NCI-H510A (cell line): ENCODE measurements at places on chromosomes 7 and 10.

DNA sequence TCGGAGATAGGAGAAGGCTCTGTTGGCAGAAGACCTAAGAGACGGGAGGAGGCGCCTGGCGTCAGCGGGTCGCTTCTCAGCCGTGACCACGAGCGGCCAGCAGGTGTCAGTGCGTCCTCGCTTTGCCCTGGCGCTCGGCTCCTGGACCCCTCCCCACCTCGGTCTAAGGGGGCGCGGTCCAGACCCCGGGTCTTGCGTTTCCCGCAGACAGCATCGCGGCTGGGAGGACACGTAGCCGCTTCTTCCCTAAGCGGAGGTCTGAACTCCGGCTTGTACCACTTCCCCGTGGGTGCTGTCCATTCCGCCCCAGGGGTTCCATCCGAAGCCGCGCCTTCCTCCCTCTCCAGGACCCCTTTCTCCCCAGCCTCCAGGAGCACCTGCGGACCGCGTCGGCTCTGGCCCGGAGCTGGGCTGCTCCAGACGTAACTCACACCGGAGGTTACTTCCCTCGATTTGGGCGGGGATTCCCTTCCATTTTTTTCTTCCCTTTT, 593 bp upstream of the ADRA2A start:
- DNase-seq, result peak; percentile 23

DNA sequence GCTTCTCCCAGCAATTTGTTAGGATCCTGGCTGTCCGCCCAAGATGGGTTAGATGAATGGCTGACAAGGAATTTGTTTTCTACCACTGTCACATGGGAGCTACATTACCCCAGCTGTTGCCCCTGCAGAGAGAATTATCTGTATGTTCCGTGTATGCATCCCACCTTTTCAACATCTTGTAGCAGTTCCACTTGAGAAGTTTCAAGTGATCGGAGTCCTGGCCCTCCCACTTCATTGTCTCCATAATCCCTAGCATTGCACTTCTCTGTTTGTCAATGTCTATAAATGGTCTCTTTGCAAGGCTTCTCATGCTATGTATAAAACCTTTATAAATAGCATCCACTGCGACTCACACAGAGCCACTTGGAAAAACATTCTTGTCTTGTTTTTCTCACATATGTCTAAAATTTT, 972.5 kb downstream of the CNTNAP2 start:
- no peak for DNase-seq

DNA sequence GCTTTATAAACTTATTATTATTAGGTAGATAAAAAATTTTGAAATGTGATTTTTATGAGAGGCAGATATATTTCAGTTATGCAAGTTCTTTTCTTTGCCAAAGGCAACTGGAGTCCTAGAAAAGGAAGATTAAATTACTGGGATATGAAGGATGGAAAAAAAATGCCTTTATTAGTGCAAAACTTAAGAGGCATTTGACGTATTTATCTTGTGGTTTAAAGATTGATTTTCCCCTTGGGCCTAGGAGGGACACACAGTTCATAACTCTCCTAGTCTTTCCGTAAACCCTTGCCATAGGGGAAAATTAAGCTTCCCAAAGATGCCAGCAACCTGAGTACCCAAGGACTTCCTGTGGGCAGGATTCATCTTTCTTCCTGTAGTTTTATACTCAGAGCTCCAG, 3.1 kb upstream of the STEAP4 start:
- DNase-seq, result no peak

DNA sequence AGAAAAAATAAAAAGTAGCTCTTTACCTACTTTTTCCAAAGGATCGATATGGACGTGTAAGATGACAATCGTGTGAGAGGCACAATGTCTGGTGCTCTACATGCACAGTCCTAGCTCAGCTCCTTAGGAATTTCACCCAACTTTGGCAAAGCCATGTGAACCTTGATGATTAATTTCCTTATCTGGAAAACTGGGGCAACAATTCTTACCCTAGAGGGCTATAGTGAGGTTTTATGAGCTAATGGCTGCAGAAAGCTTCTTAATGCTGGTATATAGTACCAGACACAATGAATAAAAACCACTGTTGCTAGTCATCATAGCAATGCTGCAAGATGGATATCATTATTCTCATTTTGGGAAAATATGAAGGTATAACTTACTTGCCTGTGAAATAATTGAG, 202.7 kb downstream of the PARD3 start:
- DNase-seq, result no peak

DNA sequence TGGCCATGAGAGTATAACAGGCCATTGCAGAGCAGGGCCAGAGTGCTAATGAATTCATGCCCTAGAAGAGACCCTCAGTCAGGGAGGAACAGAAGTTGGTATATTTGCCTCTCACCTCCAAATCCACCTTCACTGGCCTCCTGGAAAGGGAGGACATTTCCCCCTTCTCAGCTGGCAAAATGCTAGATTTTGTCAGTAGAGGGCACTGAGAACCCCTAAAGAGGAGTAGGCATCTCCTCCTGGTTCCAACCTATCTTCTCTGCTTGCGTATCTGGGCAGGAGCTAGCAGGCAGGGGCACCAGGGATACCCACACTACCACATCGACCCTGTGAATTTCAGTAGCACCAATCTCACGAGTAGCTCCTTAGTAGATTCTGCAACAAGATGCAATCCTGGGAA, 79.8 kb upstream of the GHITM start:
- DNase-seq, result no peak

DNA sequence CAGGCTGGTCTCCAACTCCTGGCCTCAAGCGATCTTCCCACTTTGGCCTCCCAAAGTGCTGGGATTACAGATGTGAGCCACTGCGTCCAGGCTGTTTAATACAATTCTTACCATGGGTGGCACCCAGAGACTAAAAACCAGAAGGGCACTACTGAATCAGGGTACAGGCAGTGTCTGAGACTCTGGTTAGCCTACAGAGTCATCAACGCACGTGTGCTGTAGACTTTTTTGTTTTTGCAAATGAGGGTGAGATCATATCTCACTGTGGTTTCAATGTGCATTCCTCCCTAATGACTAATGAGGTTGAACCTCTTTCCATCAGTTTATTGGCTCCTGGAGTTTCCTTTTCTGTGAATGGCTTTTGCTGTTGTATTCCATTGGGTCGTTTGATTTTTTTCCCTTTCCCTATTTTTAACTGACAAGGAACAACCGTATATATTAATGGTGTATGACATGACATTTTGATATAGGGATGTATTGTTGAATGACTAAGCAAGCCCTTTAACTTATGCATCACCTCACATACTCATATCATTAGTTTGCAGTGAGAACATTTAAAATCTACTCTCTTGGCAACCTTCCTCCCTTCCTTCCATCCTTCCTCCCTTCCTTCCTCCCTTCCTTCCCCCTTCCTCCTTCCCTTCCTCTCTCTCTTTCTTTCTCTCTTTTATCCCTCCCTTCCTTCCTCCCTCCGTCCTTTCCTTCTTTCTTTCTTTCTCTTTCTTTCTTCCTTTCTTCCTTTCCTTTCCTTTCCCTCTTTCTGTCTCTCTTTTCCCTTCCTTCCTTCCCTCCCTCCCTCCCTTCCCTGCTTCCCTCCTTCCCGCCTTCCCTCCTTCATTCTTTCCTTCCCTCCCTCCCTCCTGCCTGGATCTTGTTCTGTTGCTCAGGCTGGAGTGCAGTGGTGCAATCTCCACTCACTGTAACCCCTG, 9.3 kb upstream of the TMEM270 start:
- DNase-seq, result no peak

GRCh38 chr7:92992483-92992882, 125.3 kb downstream of the SAMD9 start:
- DNase-seq, result no peak

DNA sequence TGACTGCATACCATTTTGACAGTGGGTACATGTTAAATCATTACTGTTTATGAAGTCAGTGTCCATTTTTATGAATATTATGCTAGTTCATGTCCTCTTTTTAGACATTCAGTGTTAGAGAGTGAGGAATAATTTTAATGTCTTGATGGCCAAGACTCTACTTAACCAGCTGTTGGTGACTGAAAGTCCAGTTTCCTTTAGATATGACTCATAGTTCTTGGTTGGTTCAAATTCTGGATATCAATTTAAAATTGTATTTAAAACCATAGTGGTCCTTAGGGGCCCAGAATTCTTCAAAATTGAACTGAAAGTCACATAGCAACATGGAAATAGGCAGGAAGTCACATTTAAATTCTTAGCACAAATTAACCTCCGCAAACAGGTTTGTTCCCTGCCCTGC, 196.5 kb upstream of the PRPS1L1 start:
- no peak for DNase-seq

DNA sequence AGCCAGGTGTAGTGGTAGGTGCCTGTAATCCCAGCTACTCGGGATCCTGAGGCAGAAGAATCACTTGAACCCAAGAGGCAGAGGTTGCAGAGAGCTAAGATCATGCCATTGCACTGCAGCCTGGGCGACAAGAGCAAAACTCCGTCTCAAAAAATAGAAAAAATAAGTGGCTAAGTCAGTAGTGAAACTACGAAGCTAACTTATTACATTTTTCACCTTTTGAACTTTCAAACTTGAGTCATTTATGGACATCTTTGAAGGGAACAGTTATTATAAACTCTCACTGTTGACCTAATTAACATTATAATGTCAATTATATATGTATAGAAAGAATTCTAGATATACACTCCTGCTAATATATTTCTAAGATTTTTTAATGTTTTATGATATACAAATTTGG, 541.5 kb upstream of the C7orf33 start:
- DNase-seq, result no peak

- DNase-seq, result no peak
These were observed 19.7 kb upstream of the HGF start for GRCh38 chr7:81789406-81790119.

DNA sequence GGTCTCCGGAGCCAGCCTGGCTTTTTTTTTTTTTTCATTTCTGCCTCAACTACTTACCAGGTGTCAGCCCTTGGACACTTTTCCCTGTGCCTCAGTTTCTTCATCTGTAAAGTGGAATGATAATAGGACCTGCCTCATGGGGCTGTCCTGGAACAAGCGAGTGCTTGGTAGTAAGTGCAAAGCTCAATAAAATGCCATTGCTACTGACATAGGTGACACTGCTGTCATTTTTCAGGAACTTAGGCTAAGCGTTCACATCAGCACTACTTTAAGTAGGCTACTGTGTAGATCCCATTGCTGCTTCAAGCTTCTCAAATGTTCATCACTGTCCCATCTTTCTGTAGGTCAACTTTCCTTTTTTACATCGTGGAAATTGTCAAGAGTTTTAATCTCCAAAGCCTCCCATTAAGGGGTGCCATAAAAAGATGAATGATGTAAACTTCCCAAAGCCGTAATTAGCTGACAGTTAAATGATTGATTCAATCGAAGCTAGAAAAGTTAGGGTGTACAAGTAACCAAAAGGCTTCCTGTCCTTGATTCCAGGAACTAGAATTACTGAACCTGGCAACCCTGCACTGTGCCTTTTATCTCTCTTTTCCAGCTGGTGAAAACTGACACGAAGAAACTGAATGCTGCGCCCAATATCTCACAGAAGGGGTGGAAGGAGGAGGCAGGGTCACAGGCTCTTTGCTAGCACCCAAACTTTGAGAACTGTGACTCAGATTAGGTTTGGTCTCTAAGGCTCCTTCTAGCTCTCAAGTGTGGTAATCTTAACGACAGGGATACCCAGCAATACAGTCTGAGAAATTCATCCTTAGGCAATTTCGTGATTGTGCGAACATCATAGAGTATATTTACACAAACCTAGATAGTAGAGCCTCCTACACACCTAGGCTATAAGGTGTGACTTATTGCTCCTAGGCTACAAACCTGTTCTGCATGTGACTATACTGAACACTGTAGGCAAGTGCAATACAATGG, 861 bp upstream of the USP6NL start:
- no peak for DNase-seq

DNA sequence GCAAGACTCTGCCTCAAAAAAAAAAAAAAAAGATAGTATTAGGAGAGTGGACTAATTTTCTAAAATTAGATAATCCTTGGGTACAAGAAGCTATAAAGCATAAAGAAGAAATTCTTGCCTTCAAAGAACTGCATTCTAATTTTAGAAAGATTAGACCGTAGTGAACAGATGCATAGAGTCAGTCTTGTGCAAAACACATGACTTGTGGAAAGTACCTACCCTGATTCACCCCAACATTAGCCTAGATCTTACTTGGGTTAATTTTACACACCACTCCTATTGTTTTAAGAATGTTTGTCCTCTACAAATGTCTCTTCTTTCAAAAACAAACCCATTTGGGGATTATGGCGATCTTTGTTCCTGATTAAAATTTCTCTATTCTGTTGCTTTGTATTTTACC, 38.9 kb upstream of the SP8 start:
- DNase-seq, result no peak

DNA sequence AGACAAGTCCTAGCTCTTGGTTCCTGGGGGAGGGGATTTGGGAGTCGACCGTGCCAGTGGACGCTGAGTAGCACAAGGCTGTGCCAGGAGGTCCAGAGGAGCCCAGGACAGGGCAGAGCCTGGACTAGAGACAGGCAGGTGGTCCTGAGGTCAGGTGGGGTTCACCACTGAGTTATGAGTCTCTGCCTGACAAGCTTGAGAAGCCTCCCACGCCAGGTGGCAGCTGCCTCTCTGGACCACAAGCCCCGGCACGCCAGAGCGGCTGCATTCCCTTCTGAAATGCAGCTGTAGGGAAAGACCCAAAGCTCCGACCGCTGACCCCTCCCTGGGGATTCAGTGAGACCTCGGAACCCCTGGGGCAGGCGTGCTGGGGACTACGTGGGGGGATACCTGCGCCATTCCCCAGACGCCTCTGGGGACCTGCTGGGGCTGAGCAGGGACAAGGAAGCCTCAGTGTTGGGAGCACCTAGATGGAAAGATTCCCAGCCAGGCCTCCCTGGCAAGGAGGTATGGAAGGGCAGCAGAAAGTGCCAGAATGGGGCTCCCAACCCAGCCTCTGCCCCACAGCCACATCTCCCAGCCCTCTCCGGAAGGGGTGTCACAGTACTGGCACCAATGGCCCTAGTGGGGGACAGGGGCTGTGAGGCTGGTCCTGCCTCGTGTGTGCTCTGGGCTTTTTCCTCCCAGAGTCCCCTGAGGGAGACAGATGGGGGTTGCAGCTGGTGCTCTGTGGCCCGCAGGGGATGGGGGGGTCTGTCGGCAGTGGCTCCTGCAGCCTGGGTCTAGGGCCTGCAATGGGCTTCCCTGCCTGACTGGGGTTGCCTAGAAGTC, 29.0 kb downstream of the PDGFA start:
- DNase-seq, result no peak

GRCh38 chr7:156640949-156641485, 443 bp downstream of the RNF32 start:
- no peak for DNase-seq

GRCh38 chr10:93991596-93992284, 2.0 kb upstream of the PLCE1 start:
- DNase-seq, result no peak

DNA sequence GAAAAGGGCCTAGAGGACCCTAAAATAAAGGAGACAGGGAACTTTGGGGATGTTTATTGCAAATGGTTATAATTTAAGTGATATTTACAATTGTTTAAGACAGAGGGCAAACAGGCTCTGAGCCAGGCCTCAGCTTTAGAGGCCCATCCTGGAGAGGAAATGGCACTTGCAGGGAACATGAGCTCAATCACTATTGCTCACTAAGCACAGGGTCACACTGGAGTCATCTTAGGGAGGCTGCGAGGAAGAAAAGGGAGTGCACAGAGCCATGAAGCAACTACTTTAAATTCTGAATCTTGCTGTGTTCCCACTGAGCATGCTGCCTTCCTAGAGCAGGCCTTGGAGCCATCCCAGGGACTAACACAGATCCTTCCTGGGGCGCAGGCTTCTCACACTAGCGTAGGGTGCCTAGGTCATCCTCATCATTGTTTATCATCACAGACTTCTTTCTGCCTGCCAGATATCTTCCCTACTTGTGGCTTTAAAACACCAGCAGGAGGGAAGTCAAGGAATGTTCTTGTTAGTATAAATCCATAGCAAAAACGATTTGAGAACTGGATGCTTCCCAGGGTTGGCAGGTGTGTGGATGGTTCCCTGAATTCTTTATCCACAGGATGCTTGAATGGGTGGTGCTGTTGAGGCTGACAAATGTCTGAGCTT, 12.7 kb upstream of the DNAJB12 start:
- DNase-seq, result no peak
